ENCODE measurements at places on chromosomes 2 and 18.

- DNase-seq: peak; percentile 50
Observed at GRCh38 chr18:58525517-58525916, 103.4 kb downstream of the ALPK2 start.

DNA sequence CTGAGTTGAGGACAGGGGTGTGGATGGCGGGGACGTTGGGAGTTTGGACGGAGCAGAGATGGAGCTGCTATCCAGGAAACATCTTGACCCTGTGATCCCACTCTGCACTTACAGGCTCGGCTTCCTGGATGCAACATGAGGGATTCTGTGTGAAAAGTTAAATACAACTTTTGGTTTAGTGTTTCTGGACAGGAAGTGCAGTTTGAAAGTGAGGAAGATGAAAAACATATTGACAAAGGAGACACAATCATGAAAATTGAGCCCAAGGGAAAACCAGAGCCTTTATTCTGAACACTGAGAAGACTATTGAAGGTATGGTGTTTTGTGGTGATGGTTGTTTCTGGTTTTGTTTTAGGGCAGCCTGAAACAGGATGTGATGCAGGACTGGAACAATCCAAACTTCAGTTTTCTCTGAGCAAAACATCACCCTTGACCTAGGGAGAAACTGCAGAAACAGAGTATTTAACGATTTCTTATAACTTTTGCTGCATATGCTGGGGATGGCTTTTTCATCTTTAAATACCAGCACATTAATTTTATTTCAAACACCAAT is 76.5 kb upstream of the RFX8 start:
- DNase-seq: no peak

GRCh38 chr2:56705713-56706112 is 521.9 kb downstream of the CCDC85A start:
- DNase-seq: no peak

- no peak for DNase-seq
Observed at GRCh38 chr2:9298583-9298982, 92.0 kb downstream of the ASAP2 start.

- peak; percentile 46 for DNase-seq
Observed at GRCh38 chr2:44135771-44136170, 32.9 kb upstream of the PPM1B start.

GRCh38 chr2:29226808-29227207 is 111.6 kb downstream of the CLIP4 start:
- no peak for DNase-seq

GRCh38 chr2:5673145-5674025 is 18.8 kb upstream of the SOX11 start:
- peak; percentile 37 for DNase-seq

GRCh38 chr2:67445652-67446268 is 48.6 kb downstream of the ETAA1 start:
- DNase-seq: no peak

- DNase-seq: no peak
Observed at GRCh38 chr2:96773922-96774321, 13.2 kb downstream of the CNNM4 start.

- no peak for DNase-seq
Observed at GRCh38 chr2:19676770-19677169, 225.0 kb downstream of the TTC32 start.

GRCh38 chr2:140714586-140714985 is 1416.2 kb downstream of the LRP1B start:
- no peak for DNase-seq

- DNase-seq: no peak
Observed at GRCh38 chr2:212922701-212923100, 228.7 kb downstream of the IKZF2 start.

- DNase-seq: no peak
Observed at GRCh38 chr2:44789446-44789845, 152.1 kb upstream of the SIX3 start.

DNA sequence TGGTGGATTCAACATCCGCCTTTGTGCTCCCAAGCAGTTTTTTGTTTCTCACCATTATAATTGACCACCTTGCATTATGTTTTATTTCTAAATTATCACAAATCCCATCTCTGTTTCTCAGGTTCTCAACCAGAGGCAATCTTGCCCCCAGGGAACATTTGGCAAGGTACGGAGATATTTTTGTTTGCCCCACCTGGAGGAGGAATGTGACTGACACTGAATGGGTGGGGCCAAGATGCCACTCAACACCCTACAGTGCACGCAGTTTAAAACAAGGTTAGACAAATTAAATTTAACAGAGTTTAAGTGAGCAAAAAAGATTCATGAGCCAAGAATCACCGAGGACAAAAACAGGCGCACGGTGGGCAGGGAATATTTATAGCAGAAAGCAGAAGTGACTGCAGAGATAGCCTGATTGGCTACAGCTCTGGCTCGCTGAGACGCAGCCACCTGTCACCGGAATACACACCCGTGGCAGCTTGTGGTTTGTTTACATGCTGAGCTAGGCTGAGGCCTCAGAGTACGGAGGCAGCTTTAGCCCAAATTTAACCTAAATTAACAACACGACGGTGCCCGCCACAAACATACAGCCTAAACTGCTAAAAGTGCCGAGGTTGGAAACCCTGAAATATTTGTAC is 150.0 kb upstream of the ALKAL2 start:
- DNase-seq: no peak

- DNase-seq: no peak
Observed at GRCh38 chr2:126860385-126860784, 38.3 kb upstream of the TEX51 start.

GRCh38 chr2:216540920-216541319 is 42.3 kb downstream of the RPL37A start:
- peak; percentile 88 for DNase-seq

GRCh38 chr18:58267493-58267892 is 223.5 kb downstream of the NEDD4L start:
- DNase-seq: no peak

DNA sequence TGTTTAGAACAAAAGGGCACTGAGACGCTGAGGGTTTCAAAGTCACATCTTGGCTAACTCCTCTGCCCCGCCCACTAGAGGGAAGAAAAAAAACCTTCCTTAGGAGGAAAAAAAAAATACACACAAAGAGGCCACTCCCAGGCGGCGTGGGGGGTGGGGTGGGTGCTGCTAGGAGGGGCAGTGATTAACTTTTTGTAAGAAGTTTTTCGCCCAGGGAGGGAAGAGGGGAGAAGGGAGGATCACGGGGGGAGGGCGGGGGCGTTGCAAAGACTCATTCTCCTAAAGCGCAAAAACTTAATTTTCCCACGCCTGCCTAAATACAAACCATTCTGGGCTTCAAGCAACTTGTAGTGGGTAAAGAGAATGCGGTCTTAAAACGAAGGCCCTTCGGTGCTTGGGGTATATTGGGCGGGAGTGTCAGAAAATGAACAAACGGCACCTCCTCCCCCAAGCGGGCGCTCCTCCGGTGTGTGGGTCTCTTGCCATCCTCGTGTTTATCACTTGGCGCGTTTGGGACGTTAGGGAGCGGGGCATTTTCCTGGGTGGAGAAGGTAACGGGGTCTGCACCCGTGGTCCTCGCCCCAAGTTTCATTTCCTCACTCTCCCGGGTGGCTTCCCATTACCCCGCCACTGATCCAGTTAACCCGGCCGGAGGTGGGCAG is 1.7 kb downstream of the CXCR4 start:
- peak; percentile 45 for DNase-seq

- no peak for DNase-seq
Observed at GRCh38 chr2:143719406-143719805, 590.2 kb downstream of the ARHGAP15 start.

GRCh38 chr2:37348155-37348554 is 3.7 kb downstream of the QPCT start:
- no peak for DNase-seq

- no peak for DNase-seq
Observed at GRCh38 chr2:203799908-203800307, 67.7 kb upstream of the CTLA4 start.

GRCh38 chr18:56641714-56642337 is 3.4 kb upstream of the TXNL1 start:
- peak; percentile 24 for DNase-seq

DNA sequence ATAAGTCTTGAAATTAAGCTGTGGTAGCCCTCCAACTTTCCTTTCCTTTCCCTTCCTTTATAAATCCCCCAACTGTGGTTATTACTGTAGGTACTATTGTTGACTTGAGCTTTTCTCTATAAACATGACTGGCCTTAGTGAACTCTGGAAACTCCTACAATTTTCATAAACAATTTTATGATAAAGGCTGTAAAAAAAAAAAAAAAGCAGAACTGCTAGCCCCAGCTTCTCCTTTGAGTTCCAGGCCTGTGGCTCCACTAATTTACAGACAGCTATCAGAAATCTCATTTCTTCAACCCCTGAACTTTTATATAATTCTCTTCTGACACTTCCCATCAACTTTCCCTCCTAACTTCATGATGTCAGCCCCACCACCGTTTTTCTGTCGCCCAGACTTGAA is 174.3 kb downstream of the IKZF2 start:
- DNase-seq: no peak

- peak; percentile 27 for DNase-seq
Observed at GRCh38 chr2:39949131-39949530, 170.1 kb upstream of the THUMPD2 start.

- no peak for DNase-seq
Observed at GRCh38 chr2:122056853-122057252, 301.4 kb downstream of the TSN start.
